Activated CD4-positive, CD25-positive, alpha-beta regulatory T cell treated with anti-CD3 and anti-CD28 coated beads, Interleukin-2, amount 50 U/mL, for 24 hours (primary cell): ENCODE measurements at places on chromosomes 12 and 14.

DNA sequence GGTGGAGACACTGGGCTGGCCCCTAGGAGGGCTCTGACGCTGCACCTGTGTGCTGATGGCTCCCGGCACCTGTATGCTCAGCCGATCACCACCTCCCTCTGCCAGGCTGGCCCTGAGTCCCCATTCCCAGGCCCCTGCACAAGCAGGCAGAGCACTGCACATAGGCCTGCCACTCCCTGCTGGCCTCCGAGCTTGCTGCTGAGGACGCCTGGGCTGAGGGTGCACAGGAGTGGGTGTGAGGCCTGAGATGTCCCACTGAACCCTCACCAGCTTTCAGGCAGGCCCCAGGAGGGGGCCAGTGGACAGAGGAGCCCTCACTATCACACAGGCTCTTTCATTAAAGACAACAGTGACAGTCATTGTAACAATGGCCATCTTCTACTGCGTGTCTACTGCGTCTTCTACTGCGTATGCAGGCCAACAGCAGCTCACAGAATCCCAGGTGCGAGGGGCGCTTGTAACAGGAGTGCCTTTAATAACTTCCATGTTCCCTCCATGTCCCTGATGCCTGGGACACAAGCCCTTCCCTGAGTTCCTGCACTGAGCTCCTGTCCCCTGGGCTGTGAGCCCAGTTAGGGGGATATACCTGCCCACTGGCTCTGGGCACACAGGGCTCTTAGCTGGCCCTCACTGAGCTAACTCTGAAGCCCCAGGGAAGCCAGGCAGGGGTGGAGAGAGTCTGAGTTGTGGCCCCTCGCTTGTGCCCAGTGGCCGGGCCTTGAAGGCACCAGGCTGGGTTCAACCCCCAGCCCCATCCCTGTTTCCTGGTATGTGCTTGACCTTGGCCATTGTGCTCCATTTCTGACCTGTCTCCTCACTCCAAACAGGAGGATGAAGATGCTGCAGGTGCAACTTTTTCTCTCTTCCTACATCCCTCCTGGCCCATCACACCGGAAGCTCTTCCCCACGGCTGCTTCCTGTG, 71.3 kb downstream of the PRIMA1 start:
- no peak for ATAC-seq

GRCh38 chr14:87767567-87767901, 225.4 kb downstream of the GALC start:
- ATAC-seq: no peak

DNA sequence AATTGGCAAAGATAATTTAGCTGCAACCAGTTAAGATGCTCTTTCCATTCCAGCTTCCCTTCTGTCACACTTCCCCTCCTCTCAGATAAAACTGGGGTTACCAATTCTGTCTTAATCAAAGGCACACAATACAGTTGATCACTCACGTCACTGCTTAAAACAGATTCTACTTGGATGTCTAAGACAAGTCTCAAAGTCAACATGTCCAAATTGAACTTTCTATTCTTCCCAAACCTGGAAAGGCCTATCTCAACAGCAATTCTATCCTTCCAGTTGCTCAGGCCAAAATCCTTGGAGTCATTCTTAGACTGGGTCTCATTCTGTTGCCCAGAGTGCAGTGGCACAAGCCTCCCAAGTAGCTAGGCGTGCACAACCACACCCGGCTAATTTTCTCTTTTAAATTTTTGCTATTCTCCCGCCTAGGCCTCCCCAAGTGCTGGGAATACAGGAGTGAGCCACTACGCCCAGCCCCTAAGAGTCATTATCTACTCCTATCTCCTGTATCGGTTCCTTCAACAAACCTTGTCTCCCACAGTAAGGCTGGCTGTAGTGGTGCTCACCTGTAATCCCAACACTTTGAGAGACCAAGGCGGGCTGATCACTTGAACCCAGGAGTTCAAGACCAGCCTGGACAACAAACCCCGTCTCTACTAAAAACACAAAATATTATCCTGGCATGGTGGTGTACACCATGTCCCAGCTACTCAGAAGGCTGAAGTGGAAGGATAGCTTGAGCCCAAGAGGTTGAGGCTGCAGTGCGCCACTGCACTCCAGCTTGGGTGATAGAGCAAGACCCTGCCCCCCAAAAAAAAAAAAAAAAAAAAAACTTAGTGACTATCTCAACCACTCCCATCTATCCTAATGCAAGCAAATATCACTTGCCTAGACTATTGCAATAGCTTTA, 4.7 kb downstream of the RPS29 start:
- ATAC-seq: no peak

DNA sequence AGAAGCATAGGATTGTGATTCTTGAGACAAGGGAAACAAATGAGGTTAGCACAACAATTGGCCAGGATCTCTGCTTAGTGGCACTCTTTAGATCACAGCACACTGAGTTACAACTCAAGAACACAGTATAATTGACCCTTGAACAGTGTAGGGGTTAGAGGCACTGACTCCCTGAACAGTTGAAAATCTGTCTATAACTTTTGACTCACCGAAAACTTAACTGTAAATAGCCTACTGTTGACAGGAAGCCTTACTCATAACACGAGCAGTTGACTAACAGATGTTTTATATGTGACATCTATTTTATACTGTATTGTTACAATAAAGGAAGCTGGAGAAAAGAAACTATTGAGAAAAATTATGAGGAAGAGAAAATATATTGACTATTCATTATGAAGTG, 296.1 kb downstream of the RERGL start:
- ATAC-seq: no peak

DNA sequence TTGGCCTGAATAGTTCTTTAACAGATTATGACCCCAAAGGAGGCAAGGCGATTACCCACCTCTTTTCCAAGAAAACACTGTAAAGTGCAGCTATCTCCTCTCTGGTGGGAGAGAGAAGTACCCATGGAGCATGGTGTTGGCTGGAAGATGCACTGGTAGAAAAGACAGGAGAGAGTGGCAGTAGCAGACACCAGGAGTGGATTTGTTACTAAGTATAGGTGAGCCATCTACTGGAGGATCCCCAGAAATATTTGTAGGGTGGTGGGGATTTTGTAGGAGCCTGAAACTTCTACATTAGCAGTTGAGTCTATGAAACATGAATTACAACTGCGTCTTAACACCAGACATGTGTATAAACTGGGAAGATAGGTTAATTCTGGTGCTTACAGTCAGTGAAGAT, 148.0 kb downstream of the SLC38A4 start:
- no peak for ATAC-seq

GRCh38 chr14:103332143-103332919, 1.7 kb upstream of the EIF5 start:
- no peak for ATAC-seq

GRCh38 chr14:93708800-93709199, 79.5 kb downstream of the PRIMA1 start:
- no peak for ATAC-seq

DNA sequence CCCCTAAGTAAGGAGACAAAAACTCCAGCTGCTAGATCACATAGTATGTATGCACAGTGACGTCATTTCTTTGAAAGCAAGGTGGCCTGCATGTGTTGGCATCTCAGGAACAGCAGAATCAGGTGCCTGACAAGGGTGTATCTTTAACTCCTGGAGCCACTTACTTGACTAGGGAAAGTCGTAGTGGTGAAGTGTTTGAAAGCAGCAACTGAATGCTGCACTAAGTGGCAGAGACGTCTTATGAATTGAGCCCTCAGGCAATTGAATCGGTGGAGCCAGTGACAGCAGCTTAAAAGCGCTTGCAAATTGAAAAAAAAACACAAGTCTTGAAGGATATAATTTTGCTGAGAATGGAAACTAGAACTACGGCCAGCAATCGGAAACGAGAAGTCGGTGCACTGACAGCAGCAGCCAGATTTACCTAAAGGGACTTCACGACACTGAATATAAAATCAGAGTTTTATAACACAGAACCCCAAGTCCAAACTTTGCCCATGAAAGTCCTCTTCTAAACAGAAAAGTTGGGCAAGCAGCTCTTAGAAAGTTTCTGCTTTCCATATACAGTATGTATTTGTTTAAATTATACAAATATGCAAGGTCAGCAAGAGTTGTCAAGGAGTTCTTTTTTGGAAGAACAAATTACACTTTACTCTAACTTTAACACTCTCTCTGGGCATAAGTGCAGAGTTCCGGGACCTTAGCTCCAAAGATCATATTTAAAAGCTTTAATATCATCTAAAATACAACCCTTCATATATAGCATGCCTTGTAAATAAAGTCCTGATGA, 1.1 kb downstream of the IGF1 start:
- peak; percentile 11 for ATAC-seq

DNA sequence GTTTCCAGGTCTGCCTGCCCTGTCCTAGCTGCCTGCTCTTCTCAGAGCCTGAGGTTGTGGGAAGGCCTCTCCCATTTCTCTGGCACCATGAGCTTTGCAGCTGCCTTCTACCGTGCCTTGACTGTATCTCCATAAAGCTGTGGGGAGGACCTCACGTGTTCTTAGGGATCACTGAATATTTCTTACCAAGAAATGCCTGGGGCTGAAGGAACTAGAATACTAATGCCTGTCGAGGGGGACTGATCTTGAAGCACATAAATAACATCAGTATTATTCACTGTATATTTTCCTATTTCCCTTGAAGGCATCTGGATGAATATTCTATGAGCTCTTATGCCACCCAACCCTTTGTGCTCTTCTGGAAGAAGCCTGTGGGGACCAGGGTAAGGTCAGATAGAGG, 103.4 kb downstream of the APAF1 start:
- no peak for ATAC-seq

DNA sequence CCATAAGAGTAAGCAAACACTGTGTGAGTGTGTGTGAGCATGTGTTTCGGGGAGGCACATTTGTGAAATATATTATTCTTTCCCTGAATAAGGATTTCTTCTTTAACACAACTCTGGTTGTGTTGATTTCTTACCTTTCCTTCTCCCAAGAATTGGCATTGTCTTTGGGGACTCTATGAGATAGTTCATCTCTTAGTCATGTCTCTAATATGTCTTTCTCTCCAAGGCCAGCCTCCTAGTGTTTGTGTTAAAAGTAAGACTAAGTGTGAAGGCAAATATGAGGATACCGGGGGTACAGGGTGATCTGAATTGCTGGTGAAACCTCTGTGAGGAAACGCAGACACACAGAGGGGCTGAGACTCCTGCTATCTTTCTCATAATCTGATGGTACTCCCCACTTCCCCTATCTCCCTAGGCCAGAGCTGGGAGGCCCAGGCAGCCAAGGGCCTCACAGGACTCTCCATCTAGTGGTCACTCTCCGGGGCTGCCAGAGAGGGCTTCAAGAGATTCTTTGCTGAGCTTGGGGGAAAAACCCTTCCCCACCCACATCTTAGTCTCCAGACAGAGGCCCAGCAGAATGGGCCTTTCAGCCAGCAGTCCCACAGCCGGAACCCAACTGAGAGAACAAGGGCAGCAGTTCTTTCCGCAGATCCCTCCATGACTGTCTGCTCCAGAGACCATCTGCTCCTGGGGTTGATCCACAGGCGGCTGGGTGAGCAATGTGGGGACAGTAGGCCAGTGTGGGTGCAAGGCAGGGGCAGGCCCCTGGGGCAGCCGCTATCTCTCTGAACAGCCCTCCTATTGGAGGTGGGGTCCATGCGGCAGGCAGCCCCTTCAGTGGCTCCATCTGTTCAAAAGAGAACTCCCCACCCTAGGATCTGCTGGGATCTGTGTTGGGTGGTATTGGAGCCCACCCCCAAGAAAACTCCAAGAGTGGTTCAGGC, 5.8 kb upstream of the HOXC12 start:
- ATAC-seq: no peak

GRCh38 chr12:107749083-107749482, 11.9 kb downstream of the PRDM4 start:
- ATAC-seq: peak; percentile 71

GRCh38 chr14:41606282-41606531, 469 bp upstream of the LRFN5 start:
- ATAC-seq: no peak

GRCh38 chr14:91409928-91410718, 7.5 kb downstream of the CCDC88C start:
- peak; percentile 82 for ATAC-seq

DNA sequence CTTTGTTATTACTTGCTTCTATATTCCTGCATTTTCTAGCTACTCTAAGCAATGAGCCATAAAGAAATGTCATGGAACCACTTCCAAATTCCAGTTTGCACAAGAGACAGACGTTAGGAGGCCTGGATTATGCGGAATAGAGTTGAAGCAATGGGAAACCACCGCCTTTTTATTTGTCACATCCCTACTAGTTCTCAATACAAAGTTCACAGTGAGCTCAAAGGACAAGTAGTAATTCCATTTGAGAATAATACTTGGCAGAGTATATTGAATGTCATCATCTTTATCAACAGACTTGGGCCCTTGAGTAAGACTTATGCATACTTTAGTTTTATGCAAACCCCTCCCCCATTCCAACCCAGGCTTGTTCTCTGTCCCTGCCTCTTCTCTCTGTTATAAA, 3.7 kb upstream of the SLC15A5 start:
- no peak for ATAC-seq

- no peak for ATAC-seq
These were observed 2.1 kb downstream of the CBX5 start for GRCh38 chr12:54277823-54278276.

DNA sequence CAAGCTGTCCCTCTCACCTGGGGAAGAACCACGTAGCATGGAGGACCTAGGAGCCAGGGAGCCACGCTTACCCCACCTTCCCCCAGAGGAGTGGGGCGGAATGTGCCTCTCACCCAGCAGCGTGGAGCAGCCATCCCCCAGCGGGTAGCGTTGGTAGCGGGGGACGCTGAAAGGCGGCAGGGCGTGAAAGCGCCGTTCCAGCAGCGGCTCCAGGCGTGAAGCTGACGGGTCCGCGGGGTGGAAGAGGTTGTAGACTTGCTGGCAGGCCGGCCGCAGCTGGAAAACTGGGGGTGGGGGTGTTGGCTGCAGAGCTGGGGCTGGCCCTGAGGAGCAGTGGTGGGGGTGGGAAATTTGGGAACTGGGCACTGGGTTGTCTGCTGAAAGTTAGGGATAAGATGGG, 11.9 kb downstream of the ARL6IP4 start:
- ATAC-seq: no peak

DNA sequence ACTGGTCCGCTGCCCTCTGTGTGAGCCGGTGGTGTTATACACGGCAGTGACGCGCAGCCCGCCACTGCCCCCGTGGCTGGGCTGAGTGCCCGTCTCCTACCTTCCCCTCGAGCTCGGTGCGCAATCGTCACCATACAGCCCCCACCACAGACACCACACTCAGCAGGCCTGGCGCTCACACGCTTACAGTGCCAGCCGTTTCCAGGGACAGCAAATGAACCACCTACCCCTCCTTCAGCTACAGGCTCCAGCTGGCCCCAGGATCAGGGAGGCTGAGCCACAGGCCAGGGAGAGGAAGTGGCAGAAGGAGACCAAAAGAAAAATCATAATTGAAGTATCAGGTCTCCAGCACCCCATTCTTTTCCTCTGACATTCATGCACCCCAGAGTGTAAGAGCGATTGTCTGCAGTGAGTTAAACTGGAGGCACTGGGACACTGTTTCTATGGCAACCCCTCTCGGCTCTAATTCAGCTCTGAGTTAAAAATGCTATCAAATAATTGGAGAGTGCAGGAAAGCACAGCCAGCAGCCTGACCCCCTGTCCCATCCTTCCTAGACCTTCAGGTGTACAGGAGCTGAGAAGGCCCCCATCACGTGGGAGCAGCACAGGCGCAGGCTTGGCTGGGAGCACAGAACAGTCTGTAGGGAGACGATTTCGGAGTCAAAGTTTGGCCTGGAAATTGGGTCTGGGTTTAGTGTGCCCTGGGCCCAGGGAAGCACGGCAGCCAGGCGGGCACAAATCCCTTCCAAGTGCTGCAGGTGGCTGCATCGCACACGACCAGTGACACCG, 18.0 kb downstream of the LRTM2 start:
- ATAC-seq: no peak
